NCI-H1105 (cell line): ENCODE measurements at places on chromosomes 12 and 14.
A peak's percentile ranks its signal among the peaks of the same experiment; 100 is the strongest.

- DNase-seq, result no peak
Measured at GRCh38 chr12:5102261-5102789, 58.6 kb downstream of the KCNA5 start.

GRCh38 chr12:108630481-108631207 lies 3.0 kb downstream of the SELPLG start:
- DNase-seq, result no peak

GRCh38 chr12:114698566-114699163 lies 14.7 kb upstream of the TBX3 start:
- no peak for DNase-seq

DNA sequence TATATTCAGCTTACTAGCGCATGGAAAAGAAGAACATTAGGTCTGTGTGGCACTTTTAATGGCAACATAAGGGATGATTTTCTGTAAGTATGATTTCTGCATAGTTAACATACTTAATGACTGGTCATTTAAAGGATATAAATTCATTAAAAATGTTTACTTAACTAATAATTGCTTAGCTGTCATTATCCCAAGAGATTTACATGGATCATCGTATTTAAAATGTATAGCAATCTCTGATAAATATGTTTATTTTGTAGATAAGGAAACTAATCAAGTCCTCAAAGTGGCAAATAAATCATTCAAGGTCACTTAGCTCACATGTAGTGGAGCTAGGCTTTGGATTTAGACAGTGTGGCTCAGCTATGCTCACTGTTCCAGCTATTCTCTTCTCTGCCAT lies 158.6 kb downstream of the OTOGL start:
- DNase-seq, result no peak

DNA sequence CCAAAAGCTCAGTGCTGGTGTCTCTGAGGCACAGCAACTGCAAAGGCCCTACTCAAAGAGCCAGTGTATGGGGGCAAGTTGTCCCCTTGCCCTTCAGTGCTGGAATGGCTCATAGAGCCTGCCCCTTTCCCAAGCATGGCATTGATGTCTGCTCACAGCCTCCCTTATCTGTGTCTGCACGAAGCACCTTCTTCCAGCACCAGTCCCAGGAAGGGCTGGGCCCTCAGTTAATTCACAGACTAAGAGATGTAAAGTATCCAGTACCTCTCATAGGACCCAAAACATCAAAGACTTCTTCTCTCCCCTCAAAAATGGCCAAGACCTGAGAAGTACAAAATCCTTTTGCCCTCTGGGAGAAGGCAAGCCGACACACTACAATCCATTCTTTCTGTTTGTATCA lies 1.6 kb upstream of the CMAS start:
- no peak for DNase-seq

DNA sequence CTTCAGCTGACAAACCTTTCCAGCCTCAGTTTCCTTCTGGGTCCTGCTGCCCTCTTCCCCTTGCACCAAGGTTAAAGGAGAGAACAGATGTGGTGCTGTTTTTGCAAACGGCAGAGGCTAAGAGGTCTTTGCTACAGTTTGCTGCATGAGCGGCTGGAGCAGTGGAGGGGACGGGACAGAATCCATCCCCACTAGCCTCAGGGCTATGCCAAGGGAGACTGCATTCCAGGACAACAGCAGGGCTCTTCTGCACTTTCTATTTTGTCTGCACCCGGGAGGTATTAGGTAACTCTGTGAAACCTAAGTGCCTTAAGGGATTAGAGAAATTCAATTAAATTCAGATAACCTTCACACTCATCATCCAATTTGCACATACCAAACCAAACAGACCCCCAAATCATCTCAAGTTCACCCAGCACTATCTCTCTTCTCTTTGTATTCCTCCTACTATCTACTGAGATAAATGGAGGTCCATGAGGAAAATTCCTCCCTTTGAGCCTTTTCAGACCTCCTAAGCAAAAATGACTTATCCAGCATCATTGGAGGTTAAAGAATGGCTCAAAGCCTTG lies 103.8 kb upstream of the VRK1 start:
- no peak for DNase-seq

DNA sequence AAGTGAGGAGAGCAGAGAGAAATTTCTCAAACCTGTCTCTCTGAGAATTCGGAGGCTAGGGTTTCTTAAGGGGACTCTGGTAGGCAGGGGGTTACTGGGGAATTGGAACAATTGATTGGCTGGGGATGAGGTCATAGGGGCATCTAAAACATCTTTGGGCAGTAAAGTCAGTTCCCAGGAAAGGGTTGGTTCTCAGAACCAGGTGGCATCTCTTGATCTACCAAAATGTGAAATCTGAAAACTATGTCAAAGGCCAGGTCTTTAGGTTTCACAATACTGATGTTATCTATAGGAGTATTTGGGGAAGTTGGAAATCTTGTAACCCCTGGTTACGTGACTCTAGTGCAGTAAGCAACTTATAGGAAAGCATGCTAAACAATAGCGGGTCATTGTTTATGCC lies 6.9 kb downstream of the C12orf75 start:
- no peak for DNase-seq

- peak; percentile 42 for DNase-seq
Measured at GRCh38 chr14:37090026-37090425, 82.4 kb downstream of the SLC25A21 start.

DNA sequence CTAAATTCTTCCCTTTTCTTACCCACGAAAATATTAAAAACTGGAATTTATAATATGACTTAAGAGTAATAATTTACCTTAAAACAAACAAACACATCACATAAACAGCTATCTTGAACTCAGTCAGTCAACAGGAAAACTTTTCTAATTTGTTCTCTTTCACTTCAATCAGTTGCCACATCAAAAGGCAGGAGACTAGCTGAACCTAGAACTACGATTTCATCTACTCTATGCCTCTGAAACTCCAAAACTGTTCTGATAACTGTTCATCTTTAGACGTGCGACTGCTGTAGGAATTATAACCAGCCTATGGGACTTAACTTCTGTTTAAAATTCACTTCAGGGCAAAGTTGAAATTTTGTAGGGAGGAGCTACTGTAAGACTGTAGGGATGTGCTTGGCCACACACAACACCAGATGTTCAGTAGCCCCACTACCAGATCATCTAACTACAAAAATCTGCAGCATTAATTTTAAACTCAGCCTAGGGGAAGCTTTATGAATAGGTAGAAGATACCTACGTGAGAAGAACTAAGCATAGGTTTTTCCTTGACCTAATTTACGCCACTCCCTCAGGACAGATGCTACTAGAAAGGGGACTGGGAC lies 7.6 kb upstream of the RAD51AP1 start:
- DNase-seq, result no peak

DNA sequence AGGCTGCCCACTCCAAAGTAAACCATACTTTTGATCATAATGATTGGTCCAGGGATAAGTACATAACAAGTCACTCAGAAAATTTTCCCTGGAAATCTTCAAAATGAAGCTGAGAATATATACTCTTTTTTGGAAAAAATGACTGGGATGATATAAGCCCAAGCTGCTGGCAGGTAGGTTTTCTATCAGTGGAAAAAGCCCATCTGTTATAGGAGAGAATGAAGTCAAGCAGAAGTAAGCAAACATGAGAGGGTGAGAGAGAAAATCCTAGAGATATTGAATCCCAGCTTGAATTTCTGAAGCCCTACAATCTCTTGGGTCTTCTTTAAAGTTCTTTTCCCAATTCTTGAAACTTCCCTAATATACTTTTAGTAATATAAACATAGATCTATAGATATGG lies 37.3 kb upstream of the ZDHHC17 start:
- DNase-seq, result no peak

DNA sequence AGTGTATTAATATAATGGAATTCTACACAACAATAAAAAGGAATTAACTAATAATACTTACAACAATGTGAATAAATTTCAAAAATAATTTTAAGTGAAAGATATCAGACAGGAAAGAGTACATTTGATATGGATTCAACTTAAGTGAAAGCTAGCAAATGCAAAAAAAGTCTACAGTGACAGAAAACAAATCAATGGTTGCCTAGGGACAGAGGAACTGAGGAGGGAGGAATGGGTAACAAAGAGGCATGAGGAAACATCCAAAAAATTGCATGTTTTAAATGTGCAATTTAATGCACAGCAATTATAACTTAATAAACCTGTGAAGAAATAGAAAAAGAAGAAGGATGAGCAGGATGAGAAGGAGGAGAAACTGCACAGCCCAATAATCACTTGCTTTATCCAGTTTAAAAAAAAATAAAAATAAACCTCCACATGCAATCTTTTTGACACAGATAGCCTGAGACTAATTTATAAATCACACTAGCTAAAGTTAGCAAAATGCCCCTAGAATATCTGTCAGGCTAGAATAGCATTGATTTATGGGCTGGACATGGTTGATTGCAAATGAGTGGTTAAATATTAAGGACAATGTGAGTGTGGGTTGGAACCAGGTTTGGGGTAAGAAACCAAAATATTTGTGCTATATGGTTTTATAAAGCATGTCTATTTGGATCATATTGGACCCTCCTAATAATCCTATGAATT lies 1089.1 kb downstream of the TRHDE start:
- DNase-seq, result no peak

DNA sequence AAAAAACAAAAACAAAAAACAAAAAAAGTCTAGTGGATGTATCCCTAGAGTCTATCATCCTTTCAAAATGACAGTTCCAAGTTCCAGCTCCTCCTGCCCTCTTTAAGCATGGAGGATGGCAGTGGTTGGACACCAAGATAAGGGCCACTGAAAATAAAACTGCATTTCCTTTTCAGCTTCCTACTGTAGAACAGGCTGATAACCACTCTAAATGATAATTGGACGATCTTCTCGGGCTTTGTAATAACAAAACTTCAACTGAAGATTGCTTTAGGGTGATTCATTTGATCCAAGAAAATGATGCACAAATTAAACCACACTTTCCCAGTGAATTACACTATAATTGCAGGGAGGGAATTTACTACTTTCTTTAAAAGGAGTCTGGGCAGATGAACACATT lies 42.2 kb upstream of the CRACR2A start:
- peak; percentile 13 for DNase-seq

DNA sequence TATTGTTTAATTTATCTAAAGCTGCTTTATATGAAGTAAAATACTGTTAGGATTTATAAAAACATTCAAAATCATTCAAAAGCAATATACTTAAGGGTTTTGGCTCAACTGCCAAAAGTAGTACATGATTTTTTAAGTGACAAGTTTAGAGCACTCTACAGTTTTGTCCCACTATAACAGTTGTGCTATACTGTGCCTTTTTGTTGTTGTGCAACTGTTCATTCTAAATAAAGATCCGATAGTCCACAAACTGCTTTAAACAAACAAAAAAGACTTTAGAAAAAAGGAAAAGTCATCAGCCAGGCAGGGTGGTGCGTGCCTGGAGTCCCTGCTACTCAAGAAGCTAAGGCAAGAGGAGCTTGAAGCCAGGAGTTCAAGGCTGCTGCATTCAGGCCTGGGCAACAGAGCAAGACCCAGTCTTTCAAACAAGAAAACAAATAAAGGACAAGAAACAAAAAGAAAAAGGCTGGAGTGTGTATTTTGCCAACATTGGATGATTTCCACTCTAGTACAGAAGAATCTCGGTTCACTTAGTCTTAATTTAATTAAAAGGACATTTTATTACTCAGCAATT lies 7.3 kb downstream of the C2CD5 start:
- no peak for DNase-seq

DNA sequence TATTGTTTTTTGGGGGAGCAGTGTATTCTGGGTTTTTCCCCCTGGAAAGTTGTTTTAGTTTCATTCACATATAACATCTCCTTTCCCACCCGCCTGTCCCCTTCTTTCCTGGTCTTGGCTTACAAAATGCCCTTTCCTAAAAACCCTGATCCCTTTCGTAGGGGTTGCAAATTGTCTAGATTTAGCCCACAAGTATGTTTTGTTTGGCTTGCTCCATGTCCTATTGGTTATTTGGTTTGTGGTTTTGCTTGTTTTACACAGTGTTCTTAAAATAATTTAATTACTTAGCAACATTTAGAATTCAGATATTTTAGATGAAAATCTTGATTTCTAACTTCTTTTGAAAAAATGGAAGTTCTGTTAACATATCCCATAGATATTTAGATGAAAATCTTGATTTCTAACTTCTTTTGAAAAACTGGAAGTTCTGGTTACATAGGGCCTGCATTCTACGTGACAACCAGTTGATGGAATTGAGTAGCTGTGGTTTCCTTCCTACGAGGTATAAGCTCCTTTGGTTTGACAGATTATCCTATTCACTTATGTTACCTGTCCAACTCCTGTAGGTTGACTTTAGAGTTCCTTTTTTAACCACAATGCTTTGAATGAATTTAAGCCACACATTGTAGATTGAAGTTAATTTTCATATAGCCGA lies 89.2 kb upstream of the TMEM263 start:
- DNase-seq, result no peak

GRCh38 chr12:79301181-79301580 lies 389.6 kb downstream of the PAWR start:
- DNase-seq, result no peak

- no peak for DNase-seq
Measured at GRCh38 chr12:68431786-68432185, 99.6 kb upstream of the MDM1 start.

DNA sequence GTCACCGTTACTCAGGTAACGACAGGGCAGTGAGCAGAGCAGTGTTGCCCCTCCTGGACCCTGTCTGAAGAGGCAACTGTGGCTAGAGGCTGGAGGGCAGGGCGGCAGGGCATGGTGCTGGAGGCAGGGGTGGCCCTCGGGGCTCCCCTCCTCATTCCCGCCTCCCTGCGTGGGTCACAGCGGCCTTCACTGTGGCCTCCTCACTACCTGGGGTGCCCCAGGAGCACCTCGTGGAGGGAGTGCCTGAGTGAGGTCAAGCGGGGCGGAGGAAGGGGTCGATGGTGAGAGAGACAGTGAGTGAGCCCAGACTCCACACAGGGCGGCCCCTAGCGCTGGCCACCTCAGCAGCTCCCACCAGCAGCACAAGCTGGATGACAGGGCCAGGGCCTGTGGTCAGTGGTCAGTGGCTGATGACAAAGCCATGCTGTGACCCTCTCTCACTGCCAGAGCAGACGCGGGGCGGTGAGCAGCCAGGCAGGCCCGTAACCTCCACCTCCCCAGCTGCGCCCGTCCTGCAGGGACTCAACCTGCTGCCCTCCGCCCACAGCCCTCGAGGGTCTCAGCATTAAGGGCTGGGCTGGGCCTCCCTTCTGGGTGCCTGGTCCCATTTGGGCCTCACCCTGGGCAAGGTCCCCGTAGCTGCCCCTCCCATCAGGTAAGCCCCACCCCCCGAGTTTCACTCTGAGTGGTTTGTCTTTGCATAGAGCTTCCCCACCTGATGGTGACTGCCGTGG lies 17.8 kb downstream of the GPR132 start:
- no peak for DNase-seq
